Tongue (tissue), 3 donors: ENCODE measurements at places on chromosomes 13 and 19. TPM values are rescaled to one million over a fixed set of nuclear protein-coding genes. Genes with fewer than 3 reads are reported as not detected.
A peak's percentile ranks its signal among the peaks of the same experiment; 100 is the strongest.

DNA sequence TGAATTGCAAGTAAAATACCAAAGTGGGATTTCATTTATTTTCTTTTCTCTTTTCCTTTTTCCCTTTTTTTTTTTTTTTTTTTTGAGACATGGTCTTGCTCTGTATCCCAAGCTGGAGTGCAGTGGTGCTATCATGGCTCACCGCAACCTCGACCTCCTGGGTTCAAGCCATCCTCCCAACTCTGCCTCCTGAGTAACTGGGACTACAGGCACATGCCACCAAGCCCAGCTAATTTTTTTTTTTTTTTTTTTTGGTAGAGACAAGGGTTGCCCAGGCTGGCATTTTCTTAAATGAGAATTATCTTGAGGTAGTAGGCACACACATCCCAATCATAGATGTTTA, 68.5 kb upstream of the GPR183 start:
- DNase-seq, result no peak

GRCh38 chr13:85935868-85936467, 136.7 kb upstream of the SLITRK6 start:
- no peak for DNase-seq

Gene MCEMP1
- not detected for total RNA-seq

Gene OSCAR
- total RNA-seq, result 1.5 TPM

Gene PDE4C
- total RNA-seq, result 5.7 TPM

GRCh38 chr19:40561947-40562346, 14.7 kb upstream of the SHKBP1 start:
- DNase-seq, result no peak

- DNase-seq, result peak; percentile 75
Observed at GRCh38 chr19:44657211-44657921, 13.7 kb downstream of the PVR start.
